ENCODE measurements at places on chromosomes 6 and 20.

DNA sequence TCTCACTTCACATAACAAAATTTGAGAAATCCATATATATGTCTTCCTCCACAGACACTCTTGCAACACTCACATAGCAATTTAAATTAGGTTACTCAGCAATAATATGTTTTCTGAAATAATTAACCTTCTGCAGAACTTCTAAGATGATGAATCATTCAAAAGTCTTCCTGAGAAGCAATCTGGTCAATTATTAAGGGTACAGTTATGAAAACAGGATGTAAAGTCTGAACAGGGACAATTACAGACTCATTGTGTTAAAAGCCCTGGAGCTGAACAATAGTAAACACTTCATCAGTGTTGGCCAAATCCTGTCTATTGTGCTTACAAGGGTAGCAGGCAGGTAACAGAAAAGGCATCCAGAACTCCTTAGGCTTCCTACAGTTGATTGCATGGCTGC lies 75.4 kb downstream of the FILIP1 start:
- peak; percentile 72 for DNase-seq

- DNase-seq, result no peak
Observed at GRCh38 chr6:39321761-39322160, 741 bp downstream of the KCNK16 start.

DNA sequence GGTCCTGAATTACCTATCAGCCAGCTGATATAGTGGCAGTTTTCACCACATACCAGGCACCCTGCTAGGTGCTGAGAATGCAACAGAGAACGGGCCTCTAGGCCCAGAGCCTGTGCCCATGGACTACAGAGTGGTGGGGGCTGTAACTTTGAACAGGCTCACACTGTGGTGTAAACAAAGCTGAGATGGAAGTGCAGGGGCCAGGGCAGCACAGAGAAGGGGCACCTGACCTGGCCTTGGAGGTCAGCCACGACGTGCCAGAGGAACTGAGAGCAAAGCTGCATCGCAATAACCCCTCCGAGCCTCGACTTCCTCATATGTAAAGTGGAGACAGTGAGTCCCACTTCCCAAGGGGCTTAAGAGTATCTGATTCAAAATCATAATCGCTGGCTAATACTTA lies 105.8 kb downstream of the MAFB start:
- DNase-seq, result no peak

DNA sequence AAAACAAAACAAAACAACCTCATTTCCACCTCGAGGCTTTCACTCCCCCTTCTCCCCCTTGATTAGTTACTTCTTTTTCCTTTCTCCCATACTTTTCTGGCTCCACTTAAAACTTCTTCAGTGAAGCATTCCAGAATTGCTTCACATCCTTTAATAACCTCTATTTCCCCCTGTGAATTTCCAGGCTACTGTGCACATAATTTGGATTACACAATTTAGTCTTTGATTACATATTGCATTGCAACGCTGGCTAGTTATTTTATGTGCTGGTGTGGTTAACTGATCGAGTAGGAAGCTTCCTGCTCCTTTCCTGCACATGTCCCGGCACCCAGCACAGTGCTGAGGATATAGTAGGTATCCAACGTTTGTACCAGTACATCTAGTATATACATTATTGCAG lies 28.1 kb upstream of the EEF1E1 start:
- DNase-seq, result no peak

GRCh38 chr6:144319211-144319610 lies 34.1 kb downstream of the UTRN start:
- no peak for DNase-seq

- peak; percentile 6 for DNase-seq
Observed at GRCh38 chr6:156662025-156662445, 115.1 kb upstream of the ARID1B start.

DNA sequence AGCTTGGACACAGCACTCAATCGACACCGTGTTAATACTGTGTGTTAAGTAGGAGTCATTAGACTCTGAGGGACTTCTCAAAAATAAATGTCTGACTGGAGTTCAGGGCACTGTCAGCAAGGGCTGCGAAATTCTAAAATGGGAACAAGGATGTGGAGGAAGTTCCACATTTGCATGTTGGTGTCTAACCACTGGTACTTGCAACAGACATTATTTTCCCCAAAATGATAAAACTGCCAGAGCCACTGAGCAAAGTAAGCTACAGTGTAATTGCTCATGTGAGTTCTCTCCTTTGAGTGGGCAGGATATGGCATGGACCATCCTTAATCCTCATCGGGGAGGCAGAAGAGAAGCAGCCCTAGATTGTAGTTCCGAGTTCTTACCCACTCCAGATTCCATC lies 215.9 kb downstream of the SLC24A3 start:
- no peak for DNase-seq

DNA sequence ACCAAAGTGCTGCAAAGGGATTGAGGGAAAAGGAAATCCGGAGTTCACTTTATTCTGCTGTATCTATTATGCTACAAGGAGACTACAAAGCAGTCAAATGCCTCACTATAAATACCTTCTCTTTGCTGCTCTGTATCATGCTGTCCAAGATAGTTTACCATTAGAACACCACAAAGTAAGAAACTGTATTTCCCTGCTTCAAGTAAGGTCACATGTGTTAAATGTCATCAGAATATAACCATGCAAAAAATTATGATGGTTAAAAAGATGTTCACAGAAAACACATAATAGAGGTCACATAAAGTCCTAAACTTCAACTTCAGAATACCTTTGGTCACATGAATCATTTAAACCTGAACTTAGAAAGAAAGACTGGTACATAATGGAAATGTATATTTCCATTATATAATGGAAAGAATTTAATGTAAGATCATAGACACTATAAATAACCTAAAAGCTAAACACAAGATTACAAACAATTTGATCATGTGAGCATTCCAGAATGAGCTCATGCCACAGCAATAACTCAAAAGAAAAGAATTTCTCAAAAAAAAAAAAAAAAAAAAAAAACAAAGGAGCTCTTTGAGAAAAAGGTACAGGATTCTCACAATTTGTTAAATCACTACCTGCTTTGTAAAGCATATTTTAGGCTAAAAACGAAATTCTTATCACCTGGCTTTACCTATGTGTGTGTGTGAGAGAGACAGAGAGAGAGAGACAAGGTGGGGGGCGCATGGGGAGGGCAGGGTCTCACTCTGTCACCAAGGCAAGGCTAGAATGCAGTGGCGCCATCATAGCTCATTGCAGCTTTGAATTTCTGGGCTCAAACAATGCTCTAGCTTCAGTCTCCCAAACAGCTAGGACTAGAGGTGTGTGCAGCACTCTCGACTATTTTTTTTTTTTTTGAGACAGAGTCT lies 58.7 kb downstream of the KIF13A start:
- peak; percentile 78 for DNase-seq
